ENCODE measurements at places on chromosomes 12 and 14. TPM values are rescaled to one million over a fixed set of nuclear protein-coding genes. Genes with fewer than 3 reads are reported as not detected.

GRCh38 chr12:54156578-54156977, 32.2 kb downstream of the SMUG1 start:
- DNase-seq = no peak

GRCh38 chr12:62250671-62251608, 9.3 kb upstream of the USP15 start:
- no peak for DNase-seq

DNA sequence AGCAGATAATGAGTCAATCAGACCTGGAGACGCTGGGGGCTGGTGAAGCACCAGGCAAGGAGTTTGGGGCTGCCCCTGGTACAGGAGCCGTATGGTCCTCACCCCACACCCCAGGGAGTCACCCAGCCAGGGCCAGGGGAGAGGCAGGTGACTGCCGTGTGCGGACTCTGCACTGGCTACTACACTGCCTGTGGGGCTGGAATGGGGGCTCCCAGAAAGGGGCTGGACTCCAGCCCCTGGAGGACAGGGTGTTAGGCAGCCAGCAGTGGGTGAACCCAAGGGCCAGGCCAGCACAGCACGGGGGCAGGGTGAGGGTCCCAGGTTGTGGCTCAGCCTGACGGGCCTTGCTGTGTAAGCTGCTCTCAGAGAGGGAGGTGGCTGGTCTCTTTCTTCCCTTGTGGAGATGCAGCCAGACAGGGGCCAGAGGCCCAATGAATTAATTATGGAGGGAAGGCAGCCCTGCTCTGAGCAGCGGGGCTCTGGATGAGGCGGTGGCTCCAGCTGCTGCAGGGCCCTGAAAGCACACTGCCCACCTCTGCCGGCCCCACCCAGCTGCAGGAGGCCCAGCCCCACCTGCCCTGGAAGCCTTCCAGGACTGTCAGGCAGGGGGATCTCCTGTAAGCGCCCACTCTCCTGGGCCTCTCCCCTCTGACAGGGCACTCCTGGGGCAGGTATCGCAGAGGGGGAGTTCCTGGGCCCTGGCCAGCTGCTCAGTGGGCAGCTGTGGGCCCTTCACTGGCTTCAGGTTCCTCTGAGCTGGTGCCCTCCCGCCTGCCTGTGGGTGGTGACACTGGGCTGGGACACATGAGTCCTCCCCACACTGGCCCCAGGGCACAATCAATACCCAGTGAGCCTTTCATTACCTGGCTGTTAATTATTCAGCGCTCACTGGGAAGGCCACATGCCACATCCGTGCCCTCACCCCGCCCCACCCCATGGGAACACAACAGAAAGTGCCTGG, 142.5 kb upstream of the C14orf180 start:
- no peak for DNase-seq

GRCh38 chr12:49264466-49264872, 413 bp upstream of the TUBA1C start:
- no peak for DNase-seq

GRCh38 chr12:67710582-67710981, 62.0 kb downstream of the DYRK2 start:
- no peak for DNase-seq

- no peak for DNase-seq
Measured at GRCh38 chr12:67068761-67069450, 200.3 kb upstream of the CAND1 start.

GRCh38 chr12:52644078-52644415, 8.0 kb downstream of the KRT2 start:
- DNase-seq = no peak

- no peak for DNase-seq
Measured at GRCh38 chr12:52522346-52523011, 2.3 kb upstream of the KRT5 start.

DNA sequence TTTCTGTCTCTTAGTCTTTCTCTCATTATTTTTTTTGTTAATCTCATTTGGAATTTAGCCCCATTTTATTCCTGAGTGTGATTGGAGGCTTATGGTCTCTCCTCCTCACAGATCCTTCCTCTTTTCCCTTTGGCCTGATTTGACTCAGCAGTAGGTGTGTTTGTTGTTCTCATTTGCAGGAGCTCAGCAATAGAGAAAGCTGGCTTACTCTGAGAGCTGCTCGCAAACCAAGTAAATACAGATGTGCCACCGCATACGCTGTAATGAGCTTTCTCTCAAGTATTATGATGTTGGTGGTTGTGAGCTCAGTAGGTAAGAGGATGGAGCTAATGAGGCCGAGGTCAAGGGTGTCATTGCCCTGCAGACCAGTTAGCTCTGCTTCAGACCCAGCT, 206.5 kb downstream of the ETV6 start:
- DNase-seq = no peak

- no peak for DNase-seq
Measured at GRCh38 chr12:67876305-67876915, 112.8 kb upstream of the IFNG-AS1 start.

DNA sequence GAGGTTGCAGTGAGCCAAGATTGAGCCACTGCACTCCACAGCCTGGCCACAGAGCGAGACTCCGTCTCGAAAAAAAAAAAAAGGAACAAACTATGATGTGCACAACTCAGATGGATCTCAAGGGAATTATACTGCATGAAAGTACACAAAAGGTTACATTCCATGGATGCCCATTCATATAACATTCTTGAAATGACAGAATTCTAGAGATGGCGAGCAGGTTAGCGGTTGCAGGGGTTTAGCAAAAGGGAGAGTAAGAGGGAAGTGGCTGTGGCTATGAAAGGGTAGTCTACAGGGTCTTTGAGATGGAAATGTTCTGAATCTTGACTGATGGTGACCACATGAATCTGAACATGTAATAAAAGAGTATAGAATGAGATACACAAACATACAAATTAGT, 49.7 kb downstream of the CKB start:
- DNase-seq = no peak

DNA sequence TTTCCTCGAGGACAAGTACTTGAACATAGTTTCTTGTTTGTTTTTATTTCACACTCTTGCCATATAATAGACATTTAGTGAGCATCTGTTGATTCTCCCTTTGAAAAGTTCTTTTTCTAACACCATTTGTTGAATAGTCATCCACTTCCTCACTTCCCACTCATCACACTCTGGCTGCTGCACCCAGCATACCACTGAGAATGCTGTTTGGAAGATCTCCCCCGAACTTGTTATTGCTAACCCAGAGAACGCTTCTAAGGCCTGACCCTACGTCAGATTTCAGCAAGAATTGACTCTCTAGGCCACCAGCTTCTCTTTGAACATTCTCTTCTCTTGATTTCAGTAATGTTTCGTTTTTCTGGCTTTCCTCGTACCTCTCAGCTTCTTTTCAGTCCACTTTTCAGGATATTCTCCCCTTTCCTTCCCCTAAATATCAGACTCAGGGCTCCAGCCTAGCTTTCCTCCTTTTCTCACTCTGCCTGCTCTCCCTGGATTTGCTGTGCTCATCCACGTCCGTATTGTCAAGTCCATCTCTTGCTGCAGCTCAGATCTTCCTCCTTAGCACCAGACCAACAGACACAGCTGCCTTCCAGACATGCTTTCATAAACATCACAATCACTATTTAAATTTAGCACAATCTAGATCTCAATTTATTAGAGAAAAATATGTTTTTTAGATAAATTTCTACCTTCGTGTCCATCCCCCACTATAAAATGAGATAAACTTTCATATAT, 94.0 kb upstream of the SLC38A4 start:
- no peak for DNase-seq

DNA sequence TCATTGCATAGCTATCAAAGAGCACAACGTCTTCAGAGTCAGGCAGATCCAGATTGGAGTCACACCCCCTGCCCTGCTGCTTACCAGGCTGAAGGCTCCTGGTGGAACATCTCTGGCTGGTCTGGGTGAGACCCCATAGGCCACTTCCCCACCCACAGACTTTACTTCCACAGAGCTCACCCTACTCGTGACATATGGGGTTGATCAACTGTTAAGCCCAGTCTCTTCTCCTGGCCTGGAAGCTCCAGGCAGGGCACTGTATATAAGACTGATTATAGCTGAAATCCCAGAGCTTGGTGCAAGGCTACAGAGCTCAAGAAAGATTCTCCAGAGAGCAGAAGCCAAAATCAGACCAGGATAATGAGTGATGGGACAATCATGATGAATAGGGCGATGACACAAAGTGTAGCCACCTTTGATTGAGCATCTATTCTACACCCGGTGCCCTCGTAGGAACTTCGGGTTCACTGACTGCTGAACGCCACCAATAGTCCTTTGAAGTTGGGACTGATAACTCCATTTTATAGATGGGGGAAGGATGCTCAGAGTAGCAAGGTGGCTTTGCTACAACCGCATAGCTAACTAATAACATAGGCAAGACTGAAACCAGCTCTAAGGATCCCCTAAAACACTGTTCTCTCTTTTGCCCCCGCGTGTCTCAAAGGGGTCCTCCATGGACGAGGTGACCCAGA, 287.8 kb downstream of the BCL11B start:
- no peak for DNase-seq

DNA sequence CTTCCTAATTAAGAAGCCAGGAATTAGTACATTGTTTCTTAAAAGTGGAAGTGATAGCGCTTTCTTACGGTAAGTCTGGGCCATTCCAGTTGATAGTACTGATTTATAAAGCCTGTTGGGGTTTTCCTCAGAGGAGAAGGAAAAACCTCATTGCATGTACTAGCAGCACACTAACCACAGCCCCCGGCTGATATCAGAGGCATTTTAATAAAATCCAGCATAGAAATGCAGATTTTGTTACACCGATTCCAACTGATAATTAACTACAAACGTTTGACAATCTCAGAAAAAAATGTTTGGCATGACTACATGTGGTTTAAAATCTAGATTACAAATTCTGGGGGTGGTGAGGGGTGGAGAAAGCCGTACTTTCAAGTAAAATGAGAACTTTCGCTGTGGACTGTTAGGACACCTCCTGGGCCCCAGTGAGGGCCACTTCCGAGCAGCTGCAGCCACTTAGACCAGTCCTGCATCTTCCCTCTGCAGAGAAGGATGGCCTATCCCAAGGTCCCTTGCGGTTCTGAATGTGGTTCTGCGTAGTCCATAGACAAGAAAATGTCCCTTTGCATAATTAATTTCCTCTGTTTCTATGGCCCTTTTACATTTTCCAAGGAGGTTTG, 374.4 kb downstream of the NUAK1 start:
- DNase-seq = no peak

DNA sequence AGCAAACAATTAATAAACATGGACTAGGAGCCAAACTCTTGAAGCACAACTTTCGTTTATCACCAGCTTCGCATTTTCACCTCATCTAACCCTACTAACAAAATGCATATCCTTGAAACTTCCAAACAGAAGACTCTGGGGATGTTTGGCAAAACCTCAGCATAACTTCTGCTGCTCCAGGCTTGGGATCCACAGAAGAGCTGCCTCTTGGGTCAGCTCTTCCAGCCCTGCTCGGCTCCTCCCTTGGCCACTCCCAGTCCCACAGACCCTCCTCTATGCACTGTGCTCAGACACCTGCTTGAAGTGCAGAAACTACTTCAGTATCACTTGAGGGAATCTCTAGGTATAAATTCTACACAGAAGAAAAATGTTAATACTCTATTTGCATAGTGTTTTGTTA, 110.0 kb upstream of the AMIGO2 start:
- DNase-seq = no peak

DNA sequence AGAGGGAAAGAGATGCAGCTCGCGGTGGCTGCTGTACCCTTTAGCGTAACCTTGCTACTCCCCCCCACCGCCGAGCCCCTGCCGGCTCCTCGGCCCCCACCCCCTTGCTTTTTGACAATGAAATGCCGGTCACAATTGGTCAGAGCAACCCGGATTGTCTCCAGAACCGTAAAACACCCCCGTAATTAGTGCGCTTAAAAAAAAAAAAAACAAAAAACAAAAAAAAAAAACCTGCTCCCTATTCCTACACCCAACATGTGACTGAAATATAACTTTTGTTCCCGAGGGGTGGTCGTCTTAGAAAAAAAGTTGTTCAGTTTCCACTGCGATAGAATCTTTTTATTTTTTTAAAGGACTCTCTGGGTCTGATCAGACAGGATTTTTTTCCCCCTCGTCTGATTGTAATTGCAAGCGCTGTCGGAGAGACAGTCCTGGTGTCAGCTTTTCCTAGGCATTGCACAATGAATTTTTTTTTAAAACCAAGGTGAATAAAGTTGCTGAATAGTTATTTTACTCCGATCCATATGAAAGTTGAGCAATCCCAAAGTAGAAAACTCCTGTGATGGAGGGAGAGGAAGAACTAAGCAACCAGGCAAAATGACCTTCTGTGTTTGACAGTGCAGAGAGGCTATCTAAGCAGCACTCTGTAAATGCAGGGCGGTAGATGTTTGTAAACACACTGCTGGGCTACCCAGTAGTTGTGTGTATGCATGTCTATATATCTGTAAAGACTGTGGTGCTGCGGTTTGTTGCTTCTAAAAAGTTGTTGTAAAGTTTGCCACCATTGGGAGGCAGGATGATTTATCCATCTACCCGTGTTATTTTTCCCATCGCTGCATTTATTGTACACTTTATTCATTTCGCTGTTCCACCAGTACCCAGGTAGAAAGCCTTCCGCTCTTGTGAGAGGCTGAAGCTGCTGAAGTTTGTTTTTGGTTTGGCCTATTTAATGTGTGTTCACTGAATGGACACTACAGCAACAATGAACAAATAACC, 1.1 kb downstream of the ETV6 start:
- DNase-seq = peak; percentile 42

- no peak for DNase-seq
Measured at GRCh38 chr12:120453977-120454376, 7.7 kb downstream of the GATC start.

CACNA2D4 gene
- 2.6 TPM for polyA plus RNA-seq

TSPAN9 gene
- 105 TPM for polyA plus RNA-seq

BMAL2 gene
- 7.0 TPM for polyA plus RNA-seq

NAA25 gene
- 16.3 TPM for polyA plus RNA-seq

PHLDA1 gene
- polyA plus RNA-seq = 44.7 TPM

PUS7L gene
- polyA plus RNA-seq = 10.8 TPM

POTEM gene
- polyA plus RNA-seq = not detected

ACSM4 gene
- not detected for polyA plus RNA-seq

AMN gene
- 43.3 TPM for polyA plus RNA-seq

Data from left renal cortex interstitium (tissue), 4 donors.